ENCODE measurements at places on chromosomes 5 and 9. TPM values are rescaled to one million over a fixed set of nuclear protein-coding genes. Genes with fewer than 3 reads are reported as not detected.

The BTNL3 gene
- not detected for total RNA-seq

The ZDHHC11B gene
- total RNA-seq: 0.52 TPM

The PCDHAC2 gene
- total RNA-seq: not detected

The HNRNPAB gene
- total RNA-seq: 75.1 TPM

The NAA35 gene
- 26.1 TPM for total RNA-seq

The IFNB1 gene
- not detected for total RNA-seq

The NUP214 gene
- 103 TPM for total RNA-seq

The CSF2 gene
- total RNA-seq: not detected

The FYB1 gene
- 1.3 TPM for total RNA-seq

The CDH9 gene
- total RNA-seq: not detected

The C9orf153 gene
- 0.67 TPM for total RNA-seq

The CRHBP gene
- total RNA-seq: 0.62 TPM

The CTXN3 gene
- not detected for total RNA-seq

The CLINT1 gene
- total RNA-seq: 69.7 TPM

The AK3 gene
- 22.9 TPM for total RNA-seq

The CDX1 gene
- not detected for total RNA-seq

The SAXO1 gene
- not detected for total RNA-seq

The TLR4 gene
- 3.7 TPM for total RNA-seq

The NEUROG1 gene
- not detected for total RNA-seq

The HMCN2 gene
- not detected for total RNA-seq

The TEX48 gene
- not detected for total RNA-seq

The CCDC112 gene
- 9.6 TPM for total RNA-seq

The HAND1 gene
- not detected for total RNA-seq

The ESM1 gene
- total RNA-seq: not detected

The LHFPL2 gene
- 35.5 TPM for total RNA-seq

The CDC37L1 gene
- total RNA-seq: 16.0 TPM

The TEK gene
- not detected for total RNA-seq

The WHRN gene
- total RNA-seq: 95.7 TPM

The HTR1A gene
- total RNA-seq: not detected

The ARL14EPL gene
- total RNA-seq: not detected
